ENCODE measurements at places on chromosomes 5 and 9.
A peak's percentile ranks its signal among the peaks of the same experiment; 100 is the strongest.

- no peak for DNase-seq
Measured at GRCh38 chr9:3768286-3768685, 242.5 kb upstream of the RFX3 start.

GRCh38 chr9:77403239-77403638 lies 225.9 kb downstream of the VPS13A start:
- DNase-seq = no peak

DNA sequence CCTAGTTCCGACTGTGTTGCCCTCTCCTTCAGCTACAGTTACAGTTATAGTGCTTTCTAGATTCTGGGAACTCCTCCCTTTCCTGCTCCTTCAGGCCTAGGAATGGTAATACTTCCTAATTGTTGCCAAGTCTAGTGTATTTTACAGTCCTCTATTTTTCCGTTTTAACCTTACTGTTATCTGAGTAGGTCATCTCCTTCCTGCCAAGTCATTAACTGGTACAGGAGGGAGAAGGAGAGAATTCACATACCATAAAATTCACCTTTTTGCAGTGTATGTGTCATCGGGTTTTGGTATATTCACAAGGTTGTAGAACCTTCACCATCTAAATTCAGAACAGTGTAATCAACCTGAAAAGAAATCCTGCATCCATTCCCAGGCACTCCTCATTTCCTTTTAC lies 335.4 kb upstream of the MEF2C start:
- no peak for DNase-seq

- DNase-seq = peak; percentile 50
Measured at GRCh38 chr5:35436400-35437057, 181.1 kb upstream of the SPEF2 start.

DNA sequence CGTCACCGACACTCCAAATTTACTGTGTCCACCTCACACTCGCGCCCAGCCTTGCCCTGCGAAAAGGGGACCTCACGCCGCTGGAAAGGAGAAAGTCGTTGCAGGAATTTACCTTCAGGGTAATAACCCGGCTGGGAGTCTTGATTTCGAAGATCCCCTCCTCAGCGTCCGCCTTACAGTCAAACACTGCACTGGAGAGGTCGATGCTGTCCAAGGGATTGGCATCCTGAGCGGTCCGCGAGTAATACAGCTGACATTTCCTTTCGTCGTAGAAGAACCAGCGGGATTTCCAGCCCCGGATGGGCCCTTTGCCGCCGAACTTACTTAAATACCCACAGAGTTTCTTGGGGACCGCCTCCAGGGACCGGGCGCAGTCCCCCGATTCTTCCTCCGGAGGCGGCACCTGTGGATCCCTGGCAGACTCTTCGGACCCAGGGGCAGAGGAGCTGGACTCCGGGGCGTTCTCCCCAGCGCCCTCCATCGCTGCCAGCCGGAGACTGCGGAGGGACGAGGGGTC lies 330 bp downstream of the TBC1D2 start:
- DNase-seq = no peak

All from iPS-NIHi11 (cell line).